Right kidney (tissue), 9 donors: ENCODE measurements at places on chromosomes 1 and 21.

- no peak for DNase-seq
Observed at GRCh38 chr21:44653656-44654575, 543 bp downstream of the KRTAP12-4 start.

DNA sequence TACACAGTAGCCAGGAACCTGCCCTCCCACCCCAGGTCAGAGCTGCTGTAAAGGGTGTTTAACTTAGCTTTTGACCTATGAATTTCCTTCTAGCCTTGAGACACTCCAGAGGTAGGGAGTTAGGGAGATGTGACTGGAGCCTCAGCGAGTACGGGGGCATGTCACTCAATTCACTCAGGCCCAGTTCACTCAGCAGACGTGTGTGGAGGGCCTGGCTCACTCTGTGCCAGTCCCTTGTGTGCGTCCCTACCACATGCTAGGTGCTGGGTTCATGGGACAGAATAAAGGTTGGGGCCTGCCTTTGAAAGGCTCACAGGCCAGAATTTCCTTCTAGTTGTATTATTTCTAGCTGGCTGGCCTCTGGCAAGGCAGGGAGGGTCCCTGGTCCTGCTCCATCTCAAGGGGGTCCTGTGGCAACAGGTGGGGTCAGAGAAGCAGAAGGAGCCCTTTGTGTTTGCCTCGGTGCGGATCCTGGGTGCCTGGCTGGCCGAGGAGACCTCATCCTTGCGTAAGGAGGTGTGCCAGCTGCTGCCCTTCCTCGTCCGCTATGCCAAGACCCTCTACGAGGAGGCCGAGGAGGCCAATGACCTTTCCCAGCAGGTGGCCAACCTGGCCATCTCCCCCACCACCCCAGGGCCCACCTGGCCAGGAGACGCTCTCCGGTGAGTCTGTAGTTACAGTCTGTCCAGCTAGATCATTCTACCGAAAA, 4.5 kb downstream of the NCDN start:
- DNase-seq, result no peak

DNA sequence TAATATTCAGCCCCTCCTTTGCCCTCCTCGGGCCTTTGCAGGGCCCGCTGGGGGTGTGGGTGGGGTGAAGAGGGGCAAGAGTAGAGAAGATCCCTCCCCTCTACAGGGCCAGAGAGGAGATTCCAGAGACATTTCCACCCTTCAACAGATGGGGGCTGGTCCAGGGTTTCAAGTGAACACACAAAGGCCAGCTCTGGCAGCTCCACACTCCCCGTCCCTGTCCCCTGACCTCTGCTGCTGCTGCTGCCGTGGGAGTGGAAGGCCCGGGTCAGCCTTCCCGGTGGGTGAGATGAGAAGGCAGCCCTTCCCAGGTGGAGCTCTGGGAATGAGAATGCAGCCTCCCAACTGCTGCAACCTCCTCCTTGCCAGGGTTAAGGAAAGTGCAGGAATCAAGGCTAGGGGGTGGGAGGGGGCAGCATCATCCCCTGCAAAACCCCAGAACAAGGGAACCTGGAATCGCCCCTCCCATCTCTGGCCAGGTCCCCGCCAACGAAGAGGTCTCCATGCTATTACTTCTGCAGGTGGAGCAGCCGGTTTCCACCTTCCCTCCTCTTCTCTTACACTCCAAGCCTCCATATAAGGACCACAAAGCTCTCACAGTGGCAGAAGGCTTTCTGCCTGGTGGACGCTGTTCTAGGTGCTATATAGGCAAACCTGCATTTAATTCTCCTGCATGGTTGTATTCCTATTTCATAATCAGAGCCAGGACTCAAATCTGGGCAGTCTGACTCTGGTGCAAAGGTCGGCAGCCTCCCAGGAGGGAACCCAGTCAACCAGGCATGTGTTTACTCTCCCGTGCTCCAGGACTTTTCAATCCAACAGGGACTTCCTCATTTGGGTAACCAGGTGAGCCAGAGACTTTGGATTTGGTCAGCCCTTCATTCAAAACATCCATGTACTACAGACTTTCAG, 22.9 kb upstream of the ARHGEF10L start:
- DNase-seq, result no peak

GRCh38 chr1:18569811-18570545, 60.7 kb upstream of the PAX7 start:
- DNase-seq, result no peak

- no peak for DNase-seq
Observed at GRCh38 chr1:63316598-63316983, 5.8 kb upstream of the FOXD3 start.
